ENCODE measurements at places on chromosomes 4 and X.

DNA sequence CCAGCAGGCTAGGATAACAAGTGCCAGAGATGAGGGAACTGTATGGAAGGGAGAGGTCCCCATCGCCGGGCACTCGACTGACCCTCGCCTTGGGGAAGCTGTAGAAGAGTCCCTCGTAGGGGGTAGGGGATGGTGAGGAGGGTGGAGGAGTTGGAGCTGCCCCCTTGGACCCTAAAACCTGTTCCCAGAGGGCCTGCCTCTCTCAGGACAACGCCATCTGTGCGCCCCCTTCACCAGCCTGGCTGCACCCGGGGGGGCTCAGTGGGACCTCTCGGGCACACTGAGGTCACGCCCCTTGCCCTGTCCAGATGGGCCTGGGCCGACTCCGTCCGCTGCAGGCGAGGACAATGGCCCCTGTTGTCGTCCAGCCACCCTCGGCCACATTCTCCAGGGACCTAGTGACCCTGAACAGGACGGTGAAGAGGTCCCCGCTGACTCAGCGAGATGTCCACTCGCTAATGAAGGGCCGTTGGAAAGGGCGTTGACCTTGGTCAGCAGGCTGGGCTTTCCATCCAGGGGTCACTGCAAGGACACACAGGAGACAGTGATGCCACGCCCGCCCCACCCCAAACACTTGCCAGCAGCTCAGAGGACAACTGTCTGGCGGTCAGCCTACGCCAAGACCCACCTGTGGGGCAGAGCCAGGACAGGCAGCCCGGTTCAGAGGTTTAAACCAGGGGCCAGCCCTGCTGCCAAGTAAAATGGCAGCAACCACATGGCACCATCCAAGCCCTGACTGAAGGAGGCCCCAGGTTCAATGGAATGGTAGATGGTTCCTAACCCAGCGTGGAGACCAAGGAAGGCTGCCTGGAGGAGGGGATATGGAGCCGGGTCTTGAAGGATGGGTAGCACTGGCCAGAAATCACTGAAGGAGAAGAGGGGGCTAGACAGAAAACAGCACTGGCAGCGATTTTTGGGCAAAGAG, 51.2 kb downstream of the HMX1 start:
- no peak for DNase-seq

DNA sequence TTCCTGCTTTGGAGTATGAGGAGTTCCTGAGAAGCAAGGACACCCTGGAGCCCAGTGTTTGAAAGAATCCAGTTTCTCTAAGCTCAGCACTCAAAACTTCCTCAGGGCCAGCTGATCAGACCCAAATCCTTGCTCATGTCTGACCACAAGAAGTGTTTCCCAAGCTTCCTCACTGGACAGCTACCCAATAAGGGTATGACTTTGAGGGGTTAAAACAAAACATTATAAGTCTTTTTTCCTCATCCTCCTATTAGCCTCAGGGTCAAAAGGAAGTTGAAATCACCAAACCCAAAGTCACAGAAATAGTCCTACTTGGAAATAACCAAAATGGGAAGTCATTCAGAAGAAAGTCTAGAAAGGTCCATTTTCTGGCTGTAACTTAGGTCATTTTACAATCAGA, 13.7 kb downstream of the ZBTB33 start:
- DNase-seq = no peak

DNA sequence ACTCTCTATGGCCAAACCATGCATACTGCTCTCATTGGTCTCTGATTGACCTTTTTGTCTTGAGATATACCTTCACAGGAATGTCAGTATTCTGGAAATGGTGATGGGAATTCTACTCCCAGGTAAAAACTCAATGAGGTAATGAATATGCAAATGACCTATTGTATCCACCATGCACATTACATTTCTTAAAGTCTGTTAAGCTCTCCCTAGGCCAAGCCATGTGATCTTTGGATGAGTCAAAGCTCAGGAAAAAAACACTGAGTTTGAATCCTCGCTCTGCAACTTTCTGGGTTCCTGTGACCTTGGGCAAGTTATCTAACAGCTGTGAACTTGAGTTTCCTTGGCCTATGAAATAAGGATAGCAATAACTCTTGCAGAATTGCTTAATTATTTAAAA, 175.4 kb downstream of the PPP1R2C start:
- DNase-seq = no peak

GRCh38 chrX:151789179-151789800, 54.7 kb downstream of the CNGA2 start:
- DNase-seq = no peak

GRCh38 chr4:2412534-2412884, 5.9 kb downstream of the ZFYVE28 start:
- no peak for DNase-seq

DNA sequence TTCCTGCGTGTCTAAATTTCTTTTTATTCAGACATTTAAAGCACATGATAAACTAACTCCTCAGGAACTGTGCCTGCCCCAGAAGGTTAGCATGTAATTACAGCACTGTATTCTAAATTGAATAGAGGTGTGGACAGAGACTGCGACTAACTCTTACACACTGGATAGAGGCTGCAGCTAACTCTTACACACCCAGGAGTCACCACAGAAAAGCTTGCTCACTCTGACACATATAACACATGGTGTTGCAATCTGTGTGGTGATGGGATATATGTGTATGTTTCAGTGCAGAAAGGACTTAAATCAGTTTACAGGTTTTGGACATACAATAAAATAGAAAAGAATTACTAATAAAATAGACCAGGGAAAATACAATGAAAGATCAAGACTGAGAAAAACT, 41.5 kb downstream of the SMAD1 start:
- DNase-seq = no peak

DNA sequence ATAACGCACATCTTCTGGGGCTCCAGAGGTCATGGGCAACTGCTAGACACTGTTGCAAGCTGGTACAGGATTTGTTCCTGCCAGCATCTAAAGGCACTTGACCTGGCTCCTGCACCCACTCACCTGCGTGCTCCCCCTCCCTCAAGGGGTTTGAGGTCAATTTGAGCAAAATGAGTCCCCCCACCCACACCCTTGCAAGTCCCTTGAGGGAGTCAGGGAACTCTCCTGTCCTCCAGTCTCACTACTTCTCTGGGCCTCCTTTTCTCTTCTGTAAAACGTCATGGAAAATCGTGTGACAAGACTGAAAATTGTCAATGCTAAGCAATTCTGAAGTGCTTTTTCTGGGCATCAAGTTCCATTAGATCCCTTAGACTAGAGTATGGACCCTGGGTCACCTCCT, 39.9 kb upstream of the PGK1 start:
- DNase-seq = no peak

- DNase-seq = no peak
Measured at GRCh38 chr4:183038436-183038835, 60.6 kb upstream of the WWC2 start.

DNA sequence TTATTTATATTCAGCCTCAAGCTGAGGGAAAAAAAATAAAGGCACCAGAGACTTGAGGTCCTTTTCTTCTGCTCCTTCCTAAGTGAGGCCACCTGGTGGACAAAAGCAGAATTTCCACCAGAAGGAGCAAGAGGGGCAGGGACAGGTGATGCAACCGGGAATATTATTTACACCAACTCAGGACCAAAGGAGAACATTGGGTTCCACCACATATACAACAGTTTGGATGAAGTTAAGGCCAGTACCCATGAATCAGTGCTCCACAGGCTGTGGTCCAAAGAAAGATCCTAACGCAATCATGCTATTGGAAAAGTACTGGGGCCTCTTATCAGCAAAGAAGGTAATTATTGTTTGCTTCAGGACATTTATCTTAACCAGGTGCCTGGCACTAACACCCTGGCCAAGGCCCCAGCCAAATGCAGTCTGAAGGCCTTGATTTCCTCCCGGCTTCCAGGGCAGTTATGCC, 57.4 kb downstream of the TSC22D3 start:
- peak; percentile 78 for DNase-seq

- peak; percentile 14 for DNase-seq
Measured at GRCh38 chr4:132564920-132565319, 584.2 kb upstream of the PCDH10 start.

DNA sequence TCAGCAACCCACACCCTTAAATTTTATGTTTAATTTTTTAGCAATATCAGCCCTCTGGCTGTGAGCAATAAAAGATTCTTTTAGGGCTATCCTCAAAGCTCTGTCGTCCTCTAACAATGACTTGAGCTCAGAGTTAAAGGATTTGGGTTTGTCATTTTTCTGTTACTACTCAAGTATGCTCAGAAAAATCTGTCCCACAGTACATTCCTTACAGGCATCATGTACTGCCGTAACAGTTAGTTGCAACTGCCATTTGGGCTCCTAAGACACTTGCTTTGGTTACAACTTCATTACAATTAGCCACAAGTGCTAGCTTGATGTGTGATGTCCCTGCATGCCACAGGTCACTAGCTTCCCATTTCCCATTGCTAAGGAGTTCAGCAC, 33.2 kb downstream of the COQ2 start:
- no peak for DNase-seq

DNA sequence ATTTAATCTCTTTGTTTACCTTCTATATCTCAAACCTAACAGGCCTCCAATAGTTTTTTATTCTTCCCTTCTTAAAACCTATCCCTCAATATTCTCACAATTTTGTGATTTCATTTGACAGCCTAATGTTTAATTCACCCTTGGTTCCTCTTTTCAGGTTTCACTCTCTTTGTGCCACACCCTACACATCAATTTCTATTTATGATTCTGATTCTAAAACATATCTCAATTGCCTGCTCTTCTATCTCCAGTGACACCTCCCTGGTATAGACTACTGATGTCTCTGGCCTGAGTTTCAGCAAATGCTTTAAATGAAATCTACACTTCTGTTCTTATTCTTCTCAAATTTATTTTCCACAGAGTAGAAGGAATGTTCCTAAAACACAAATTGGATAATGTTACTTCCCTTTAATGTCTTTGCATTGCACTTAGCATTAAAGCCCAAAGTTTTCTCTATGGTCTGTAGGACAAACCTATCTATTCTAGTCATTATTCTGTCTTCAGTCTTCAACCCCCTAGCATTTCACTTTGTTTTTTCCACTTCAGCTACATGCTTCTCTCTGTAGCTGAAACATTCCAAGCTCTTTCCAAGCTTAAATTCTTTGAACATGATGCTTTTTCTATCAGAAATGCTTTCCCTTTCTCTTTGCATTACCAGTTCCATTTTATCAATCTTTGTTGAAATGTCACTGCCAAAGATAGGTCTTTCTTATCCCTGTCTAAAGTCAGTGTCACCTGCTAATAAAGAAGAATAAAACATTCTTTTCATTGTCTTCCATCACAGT, 622.0 kb downstream of the CENPC start:
- DNase-seq = no peak

DNA sequence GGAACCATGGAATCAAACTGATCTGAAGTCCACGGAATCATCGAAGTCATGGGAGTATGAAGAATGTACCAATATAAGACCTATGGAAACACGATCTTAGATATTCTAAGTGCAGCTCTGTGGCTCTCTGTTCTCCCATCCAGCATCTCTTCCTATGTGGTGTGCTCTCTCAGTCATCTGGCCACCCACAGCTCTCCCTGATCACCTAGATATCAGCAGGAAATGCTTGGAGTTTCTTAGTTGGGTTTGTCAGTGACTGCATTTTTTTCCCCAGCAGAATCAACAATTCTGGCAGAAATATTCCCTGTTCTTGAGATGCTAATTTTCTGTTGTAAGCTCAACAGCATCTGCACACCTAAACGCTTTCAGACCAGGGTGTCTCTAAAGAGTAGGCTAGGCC, 94.1 kb downstream of the GC start:
- DNase-seq = no peak

- DNase-seq = no peak
Measured at GRCh38 chr4:48752726-48753125, 27.4 kb downstream of the FRYL start.

DNA sequence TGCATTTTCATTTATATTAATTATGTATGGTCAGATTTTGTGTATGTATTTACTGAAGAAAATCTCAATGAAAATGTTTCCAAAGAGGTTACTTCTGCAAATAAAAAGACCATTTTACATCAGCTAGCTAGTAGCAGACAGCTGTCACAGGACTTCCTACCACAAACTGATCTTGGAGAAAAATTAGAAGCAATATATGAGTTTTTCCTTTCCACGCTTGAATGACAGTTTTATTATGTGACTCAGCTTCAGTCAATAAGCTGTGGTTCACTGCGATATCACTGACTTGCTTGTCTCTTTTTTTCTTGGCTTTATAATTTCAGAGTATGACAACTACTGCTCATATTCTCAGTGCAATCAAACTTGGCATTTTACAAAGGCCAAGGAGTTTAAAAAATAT, 787.4 kb upstream of the GALNTL6 start:
- no peak for DNase-seq

GRCh38 chrX:148500423-148501385, at the start of gene AFF2:
AFF2 (plus strand) TSS chrX:148500617; CDS start chrX:148501098, 481 bp downstream.
- DNase-seq = no peak

Data from NCI-H526 (cell line).